ENCODE measurements at places on chromosomes 2 and 18.
A peak's percentile ranks its signal among the peaks of the same experiment; 100 is the strongest.

DNA sequence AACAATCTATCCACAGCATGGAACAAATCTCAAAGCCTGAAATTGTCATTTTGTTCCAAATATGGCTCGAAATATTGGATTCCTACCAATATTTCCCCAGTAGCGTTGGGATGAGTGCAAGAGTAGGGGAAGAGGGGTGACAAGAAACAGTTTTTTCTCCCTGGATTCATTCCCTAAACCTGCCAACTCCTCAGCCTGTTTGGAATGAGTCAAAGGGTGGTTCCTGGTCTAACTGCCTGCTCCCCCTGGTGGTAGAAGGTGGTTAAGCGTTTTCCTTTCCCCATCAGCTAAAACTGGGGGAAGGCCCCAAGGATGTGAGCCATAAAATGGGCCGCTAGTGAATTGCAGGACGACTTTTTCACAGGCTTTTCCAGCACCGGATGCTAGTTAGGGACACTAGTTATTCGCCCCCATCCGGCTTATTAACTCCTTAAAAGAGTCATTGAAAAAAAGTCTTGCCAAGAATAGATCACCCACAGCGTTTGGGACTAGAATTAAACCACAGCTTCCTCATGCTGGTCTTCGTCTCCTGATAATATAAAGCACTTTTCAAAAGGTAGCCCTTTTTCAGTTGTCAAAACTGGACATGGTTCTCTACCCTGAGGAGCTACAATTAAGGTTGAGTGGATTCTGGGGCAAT, 72.5 kb downstream of the DHRS9 start:
- DNase-seq, result peak; percentile 39

DNA sequence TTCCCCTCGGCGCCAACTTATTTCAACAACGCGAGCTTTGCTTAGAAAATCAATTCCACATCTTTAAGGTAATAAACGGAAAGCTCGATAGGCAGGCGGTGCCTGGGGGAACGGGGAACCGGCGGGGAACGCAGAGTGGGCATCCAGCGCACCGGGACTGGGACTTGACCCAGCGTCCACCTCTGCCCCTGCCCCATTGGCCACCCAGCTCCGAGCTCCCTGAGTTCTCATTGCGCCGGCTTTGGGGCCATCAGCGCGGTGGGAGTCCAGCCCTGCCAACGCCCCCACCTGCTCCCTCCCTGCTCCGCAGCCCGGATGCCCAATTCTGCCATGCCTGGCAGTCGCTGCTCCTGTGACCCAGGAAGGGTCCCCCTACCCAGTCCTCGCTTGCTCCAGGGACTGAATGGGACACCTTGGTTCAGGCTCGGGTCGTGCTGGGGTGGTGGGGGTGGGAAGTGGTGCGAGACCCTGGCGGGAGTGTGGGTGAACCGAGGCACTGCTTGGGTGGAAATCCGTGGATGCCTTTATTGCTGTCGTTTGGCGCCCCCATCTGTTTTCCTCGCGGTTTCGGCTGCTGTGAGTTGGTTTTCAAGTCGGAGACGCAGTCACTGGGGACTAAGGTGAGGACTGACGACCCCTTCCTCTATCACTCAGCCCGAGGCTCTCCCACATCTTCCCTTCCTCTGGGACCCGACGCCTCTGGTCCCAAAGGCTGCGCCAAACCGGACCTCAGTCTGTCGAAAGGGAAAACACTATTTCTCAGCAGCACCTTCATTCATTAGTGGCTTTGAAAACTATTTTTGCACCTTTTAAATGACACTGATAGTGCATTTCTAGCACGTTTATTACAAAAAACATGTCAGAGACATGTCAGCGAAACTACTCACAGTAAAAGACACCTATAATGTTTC, 2.4 kb upstream of the EVX2 start:
- no peak for DNase-seq

- no peak for DNase-seq
These were observed 593.9 kb upstream of the ZNF804A start for GRCh38 chr2:184004289-184004947.

DNA sequence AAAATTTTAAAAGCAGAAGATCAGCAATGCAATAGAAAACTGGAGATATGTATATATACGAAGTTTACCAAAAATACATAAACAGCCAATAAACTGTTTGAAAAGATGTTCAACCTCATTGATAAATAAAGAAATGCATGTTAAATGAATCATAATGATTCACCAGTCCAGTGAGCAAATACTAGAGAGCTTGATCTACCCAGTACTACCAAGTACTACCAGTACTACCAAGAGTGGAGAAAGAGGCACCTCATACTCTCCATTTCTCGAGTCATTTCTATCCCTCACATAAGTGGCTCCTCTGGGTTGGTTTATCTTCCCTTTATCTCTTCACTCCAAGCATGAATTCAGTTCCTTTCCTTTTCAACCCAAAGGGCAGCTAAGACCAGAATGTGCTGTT, 138.9 kb downstream of the MREG start:
- DNase-seq, result peak; percentile 14

DNA sequence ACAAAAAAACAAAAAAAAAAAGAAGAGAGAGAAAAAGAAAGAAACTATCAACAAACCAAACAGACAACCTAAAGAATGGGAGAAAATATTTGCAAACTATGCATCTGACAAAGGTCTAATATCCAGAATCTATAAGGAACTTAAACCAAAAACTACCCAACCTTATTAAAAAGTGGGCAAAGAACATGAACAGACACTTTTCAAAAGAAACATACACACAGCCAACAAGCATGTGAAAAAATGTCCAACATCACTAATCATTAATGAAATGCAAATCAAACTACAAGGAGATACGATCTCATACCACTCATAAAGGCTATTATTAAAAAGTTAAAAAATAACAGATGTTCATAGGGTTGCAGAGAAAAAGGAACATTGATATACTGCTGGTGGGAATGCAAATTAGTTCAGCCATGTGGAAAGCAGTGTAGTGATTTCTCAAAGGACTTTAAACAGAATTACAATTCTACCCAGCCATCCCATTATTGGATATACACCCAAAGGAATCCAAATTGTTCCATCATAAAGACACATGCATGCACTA, 7.2 kb upstream of the POLE4 start:
- DNase-seq, result no peak

GRCh38 chr2:14932285-14932684, 299.8 kb downstream of the LRATD1 start:
- no peak for DNase-seq

GRCh38 chr2:4553241-4553640, 849.9 kb downstream of the DCDC2C start:
- no peak for DNase-seq

DNA sequence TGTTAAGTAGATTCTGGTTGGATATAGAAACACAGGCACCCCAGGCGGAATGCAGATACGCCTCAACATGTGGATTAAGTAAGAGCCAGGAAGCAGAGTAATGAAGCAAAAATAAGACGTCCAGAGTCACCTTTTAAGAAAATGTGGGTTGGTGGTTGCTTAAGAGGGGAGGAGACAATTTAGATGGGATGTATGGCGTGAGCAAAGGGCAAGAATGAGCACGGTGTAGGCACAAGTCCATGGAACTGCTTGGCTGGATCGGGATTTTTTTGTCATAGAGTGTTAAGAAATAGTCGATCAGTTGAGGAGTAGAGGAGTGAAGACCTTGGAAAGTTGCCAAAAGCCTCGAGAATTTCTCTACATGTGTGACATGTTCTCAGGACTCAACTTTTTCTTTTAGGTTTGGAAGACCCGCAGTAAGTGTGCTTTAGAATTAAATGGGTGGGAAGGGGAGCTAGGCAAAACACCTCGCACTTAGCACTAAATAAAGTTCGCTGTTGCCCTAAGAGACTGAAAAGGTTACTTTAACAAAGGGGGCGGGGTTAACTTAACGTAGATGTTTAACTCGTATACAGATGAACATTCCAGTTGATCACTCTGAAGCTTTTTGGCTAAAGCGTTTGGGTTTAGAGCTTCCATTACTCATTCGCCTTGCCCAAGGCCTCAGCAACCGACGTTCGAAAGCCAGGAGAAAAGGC, 716 bp upstream of the SLC39A10 start:
- no peak for DNase-seq

DNA sequence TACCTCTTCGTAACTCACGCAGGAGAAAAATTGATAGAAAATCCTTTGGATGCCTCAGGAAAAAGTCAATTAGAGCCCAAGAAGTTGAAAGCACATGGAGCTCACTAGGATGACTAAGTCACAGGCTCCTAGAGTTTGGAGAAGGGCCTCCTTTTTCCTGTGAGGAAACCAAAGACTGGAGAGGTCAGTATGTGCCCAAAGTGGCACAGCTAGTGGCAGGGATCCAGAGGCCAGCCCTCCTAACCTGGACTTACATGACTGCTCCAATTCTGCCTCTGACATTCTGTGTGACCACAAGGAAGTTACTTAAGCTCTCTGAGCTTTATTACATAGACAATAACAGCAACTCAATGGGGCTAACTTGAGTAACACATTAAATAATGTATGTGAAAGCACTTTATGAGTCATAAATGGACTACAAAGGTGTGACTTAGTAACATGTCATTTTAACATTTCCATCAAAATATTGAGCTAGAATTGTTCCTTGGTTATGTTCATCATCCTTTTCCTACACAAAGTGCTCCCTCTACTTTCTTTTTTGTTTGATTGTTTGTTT, 91.6 kb downstream of the DHRS9 start:
- DNase-seq, result no peak

- no peak for DNase-seq
These were observed 769 bp downstream of the FKBP1B start for GRCh38 chr2:24050041-24050979.

- no peak for DNase-seq
These were observed 5.5 kb downstream of the TMEM37 start for GRCh38 chr2:119436993-119437772.

GRCh38 chr2:215356948-215357461, 45.1 kb downstream of the ATIC start:
- no peak for DNase-seq

DNA sequence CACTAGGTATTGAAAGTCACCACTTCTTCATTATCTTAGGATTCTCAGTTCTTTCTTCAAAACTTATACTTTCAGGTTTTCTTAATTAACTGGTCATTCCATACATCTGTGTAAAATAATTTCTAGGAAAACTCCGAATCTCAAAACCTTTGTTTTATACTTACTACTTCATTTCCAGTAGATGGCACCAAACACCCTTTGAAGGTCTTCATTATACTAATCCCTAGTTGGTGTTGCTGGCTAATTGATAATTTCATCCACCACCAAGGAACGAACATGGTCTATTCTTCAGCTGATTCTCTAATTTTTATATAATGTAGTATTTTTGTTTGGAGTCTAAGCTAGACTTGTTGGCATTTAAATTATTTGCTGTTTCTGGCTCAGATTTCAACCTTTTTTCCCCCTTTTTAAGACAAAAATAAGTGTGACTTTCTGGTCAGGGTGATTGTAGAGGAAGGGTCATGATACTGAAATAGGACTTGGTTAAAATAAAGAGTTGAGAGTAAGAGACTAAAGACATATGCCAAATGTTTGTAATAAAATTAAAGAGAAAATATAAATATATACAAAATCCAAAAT, 2.8 kb upstream of the MXD1 start:
- DNase-seq, result no peak

DNA sequence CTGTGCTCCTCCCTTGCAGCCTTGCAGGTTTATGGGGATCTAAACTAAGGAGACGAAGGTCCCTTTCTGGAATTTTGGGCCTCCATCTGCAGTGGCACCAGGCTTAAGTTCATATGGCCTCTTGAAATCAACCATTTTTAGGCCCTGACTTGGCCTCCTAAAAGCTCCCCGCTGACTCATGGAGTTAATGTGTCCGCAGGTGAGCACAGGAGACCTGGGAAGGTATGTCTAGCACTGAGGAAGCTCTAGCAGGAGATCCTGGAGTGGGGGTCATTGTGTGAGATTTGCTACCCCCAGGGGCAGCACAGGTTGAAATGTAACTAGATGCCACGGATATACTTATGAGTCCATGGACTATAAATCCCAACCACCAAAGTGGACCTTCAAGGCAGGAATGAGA, 95.9 kb upstream of the CELF4 start:
- DNase-seq, result no peak

- DNase-seq, result no peak
These were observed 134.8 kb upstream of the HNRNPA3 start for GRCh38 chr2:177077778-177078177.

DNA sequence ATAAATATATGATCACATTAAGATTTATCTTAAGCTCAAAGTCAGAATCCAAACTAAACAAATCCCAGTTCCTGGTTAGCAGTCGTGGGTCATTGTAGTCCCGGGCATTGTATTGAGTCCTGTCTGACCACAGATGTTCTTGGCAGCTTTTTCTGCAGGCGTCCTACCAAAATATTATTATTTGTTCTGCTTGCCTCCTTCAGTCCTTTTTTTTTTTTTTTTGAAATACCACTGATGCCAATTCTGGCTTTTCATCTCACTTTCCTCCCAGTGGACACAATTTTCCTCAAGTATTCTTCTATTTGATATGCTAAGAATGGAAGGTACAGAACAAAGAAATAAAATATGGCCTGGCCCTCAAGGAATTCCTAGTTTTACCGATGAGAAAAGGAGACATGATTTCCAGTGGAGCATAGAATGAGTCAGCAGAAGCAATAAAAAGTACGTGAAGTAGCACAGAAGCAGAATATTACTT, 151.6 kb downstream of the CSRNP3 start:
- DNase-seq, result no peak

DNA sequence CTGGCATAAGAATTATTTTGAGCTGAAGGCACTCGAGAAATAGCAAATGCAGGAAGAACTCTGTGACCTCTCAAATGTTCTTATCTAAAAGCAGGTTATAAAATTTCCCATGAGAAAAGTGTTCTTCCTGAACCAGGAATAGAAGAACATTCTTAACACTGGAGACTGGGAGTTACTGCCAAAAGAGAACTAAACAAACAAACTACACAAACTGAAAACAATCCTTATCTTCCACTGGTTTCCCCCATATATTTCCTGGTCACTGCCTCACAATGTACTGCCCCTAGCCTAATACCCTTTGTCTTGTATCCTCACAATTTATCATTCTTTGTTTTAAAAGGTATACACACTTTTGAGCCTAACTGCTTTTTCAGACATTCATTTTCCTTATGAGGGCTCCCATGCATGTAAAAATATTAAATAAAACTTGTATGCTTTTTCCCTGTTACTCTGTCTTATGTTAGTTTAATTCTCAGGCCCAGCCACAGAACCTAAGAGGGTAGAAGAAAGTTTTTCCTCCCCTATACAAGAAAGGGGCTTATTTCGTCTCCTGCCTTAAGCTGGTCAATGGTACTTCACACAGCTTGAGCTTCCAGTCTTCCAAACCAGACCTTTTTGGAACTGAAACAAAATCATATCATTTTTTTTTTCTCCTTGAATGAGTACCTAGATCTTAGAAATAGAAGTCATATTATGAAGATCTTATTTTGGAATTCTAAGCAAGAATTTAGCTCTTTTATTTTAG, 110.6 kb downstream of the MSTN start:
- DNase-seq, result no peak
